ENCODE measurements at places on chromosomes 11 and 22.

GRCh38 chr11:124916370-124916710 is 2.7 kb upstream of the HEPN1 start:
- no peak for DNase-seq

GRCh38 chr11:68818181-68818580 is 23.5 kb downstream of the CPT1A start:
- DNase-seq = no peak

DNA sequence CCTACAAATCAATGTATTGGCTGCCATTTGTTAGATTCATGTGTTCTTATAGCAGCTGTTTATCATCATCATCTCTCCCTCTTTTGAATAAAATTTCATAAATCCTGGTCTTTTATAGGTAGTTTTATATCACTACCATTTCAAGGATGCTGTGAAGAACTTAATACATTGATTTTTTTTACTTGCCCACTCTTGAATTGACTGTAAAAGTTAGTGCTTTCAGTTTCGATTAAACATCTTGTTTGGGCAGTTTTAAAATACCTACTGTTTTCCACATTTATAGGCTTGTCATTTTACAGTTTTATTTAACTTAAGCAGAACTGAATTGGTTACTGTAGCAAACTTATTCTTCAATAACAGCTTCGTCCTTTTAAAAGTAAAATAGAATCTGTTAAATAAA is 59.5 kb downstream of the TTC17 start:
- no peak for DNase-seq

- no peak for DNase-seq
Measured at GRCh38 chr11:83006877-83007330, 64.8 kb downstream of the RAB30 start.

DNA sequence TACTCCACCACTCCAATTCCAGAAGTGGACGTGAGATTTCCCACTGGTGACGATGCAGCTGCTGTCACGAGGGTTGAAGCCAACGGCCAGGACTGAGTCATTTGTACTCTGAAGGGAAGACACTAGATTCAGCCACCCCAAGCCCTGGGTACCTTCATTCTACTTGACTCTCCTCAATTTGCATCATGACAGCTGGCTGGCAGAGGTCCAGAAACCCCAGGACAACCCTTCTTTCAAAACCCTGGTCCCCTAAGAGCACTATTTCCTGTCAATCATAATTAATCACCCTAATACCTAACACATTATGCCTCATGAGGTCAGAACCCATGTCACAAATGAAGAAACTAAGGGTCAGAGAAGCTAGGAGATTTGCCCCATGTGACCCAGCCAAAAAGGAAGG is 4.9 kb downstream of the EML3 start:
- DNase-seq = no peak

DNA sequence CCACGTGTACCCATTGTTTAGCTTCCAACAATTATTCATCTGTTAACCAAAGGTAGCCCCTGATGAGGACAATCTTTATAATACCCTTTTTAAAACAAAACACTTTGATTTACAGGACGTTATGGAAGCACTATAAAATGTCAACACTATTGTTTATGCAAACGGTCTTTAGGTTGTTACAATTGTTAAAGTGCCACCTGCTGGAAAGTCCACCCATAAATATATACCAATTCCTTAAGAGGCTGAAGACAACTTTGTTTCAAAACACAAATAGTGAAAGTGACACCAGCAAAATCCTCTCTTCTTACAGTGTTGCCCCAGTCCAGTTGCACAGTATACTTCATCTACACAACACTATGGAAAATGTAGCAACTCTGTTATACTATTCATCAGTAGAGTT is 68.9 kb upstream of the SLN start:
- DNase-seq = no peak
